ENCODE measurements at places on chromosomes 1 and 21.

DNA sequence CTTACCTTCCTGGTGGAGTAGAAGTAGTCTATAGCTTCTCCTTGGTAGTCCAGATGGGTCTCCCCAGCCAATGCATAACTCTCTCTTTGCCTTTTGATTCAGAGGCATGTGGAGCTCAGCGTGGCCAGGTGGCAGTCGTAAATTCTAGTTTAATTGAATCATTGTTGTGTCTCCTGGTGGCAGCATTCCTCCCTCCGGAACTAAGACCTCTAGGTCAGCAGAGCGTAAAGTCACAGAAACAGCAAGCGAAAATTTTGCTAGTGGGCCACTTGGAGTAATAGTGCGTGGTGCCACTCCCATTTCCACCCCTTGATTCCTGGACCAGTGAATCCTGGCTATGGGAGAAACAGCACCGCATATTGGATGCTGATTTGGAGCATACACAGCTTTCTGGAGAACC, 3.9 kb upstream of the TMPRSS2 start:
- peaks cover 5% of the 10 kb centered on the region for H3K36me3 ChIP-seq
- DNase-seq: peak; percentile 28
- no peak overlapping the region for H3K27ac ChIP-seq
- H3K4me1 ChIP-seq: peaks cover 15% of the 10 kb centered on the region
- H3K4me3 ChIP-seq: no peak overlapping the region

- H3K27ac ChIP-seq: no peak overlapping the region
- DNase-seq: no peak
Observed at GRCh38 chr1:232140419-232141166, 489.3 kb downstream of the SIPA1L2 start.

- H3K27me3 ChIP-seq: no peaks in the 10 kb centered on the region
- H3K27ac ChIP-seq: no peak overlapping the region
- H3K36me3 ChIP-seq: peaks cover 7% of the 10 kb centered on the region
Observed at GRCh38 chr1:224901087-224901810, 28.2 kb upstream of the DNAH14 start.

DNA sequence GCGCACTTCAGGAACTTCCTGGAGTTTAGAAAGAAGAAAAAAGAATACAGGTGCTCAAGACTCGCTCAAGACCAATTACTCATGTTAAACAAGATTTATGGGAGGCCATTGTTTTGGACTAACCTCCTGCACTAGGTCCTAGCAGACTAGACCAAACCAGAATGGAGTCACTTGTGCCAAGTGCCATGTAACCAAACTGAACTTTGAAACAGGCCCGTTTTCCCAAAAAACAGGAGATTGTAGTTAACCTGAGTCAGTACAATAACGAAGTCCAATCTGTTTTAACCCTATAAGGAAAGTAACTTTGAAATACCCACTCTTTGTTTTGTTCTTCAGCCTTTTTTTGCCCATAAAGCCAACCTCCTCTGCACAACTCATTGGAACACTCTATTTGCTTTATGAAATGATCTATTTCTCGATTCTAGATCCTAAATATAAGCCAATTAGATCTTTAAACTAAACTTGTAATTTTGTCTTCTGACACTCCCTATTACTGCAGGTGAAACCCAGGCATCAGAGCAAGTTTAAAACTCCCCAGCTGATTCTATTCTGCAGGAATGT, 695 bp upstream of the NTPCR start:
- H3K36me3 ChIP-seq: peaks cover 3% of the 10 kb centered on the region
- peaks cover 12% of the 10 kb centered on the region for H3K27me3 ChIP-seq
- DNase-seq: no peak
- H3K4me1 ChIP-seq: peaks cover 47% of the 10 kb centered on the region

DNA sequence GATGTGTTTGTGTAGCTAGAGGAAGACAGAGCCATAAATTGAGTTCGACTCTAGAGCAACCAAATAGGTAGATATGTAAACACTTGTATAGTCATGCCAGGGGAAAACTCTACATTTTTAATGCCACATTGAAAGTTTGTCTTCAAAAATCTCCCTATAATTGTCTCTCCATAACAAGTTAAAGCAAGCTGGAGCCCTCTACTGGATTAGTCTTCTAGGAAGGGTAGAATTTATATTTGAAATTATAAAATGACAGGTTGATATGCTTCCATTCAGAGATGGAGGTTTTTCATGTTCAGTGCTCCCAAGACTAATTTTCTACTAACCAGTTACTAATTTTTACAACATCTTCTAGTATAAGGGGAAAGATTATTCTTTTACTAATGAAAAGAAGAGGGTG, 13.1 kb upstream of the COL24A1 start:
- no peaks in the 10 kb centered on the region for H3K36me3 ChIP-seq
- H3K27me3 ChIP-seq: peaks cover 8% of the 10 kb centered on the region
- no peaks in the 10 kb centered on the region for H3K4me1 ChIP-seq
- H3K27ac ChIP-seq: no peak overlapping the region
- H3K4me3 ChIP-seq: no peak overlapping the region

DNA sequence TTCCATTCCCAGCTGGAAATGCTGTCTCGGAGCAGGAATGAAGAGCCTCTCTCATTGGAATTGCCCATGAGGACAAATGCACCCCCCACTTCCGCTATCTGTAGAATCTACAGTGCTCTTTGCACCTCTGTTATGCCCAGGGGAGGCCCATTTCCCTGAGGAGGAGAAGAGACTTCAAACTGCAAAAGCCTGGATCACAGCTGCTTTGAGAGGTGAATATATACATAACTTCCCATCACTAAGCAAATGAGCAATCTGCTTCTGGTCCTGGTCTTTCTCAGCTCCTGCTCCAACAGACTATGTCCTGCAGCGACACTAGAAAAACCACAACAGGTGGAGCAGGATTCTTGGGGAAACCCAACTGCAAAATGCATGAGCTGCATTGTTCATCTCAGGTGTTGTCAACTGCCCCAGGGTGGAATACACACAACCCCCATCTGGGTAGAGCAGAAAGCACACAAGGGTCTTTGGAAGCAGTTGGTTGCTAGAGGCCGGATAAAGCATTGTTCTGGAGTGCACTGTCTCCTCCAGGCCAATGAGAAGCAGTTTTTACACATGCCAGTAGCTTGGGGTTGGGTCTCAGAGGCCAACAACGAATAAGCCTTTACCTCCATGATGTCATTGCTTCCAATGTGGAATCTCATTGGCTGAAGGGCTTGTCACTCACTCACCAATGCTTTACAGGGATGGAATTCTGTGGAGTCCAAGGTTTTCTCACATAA, 67.7 kb upstream of the RAB4A start:
- H3K36me3 ChIP-seq: no peaks in the 10 kb centered on the region
- no peak overlapping the region for H3K4me3 ChIP-seq
- H3K27ac ChIP-seq: no peak overlapping the region
- peaks cover 69% of the 10 kb centered on the region for H3K4me1 ChIP-seq

DNA sequence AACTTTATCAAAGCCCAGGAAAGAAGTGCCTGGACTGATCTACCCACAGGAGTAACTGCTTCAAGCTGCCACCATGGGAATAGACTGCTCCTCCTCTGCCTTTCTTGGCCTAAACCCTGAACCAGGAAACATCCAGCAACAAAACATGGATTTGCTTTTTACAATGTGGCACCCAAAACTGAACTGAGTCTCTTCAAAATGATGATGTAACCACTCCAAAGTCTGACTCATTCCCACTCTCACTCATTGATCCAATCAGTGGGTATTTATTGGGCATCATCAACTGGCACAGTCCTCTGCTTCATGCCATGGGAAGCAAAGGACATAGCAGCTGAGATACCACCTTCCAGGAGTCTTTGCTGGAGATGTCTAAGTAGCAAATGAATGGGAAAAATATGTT, 23.5 kb downstream of the CYP4A22 start:
- no peaks in the 10 kb centered on the region for H3K27me3 ChIP-seq
- H3K36me3 ChIP-seq: no peaks in the 10 kb centered on the region
- no peaks in the 10 kb centered on the region for H3K4me1 ChIP-seq
- no peak overlapping the region for H3K27ac ChIP-seq
- no peak for DNase-seq
- H3K4me3 ChIP-seq: no peak overlapping the region

- H3K4me3 ChIP-seq: no peak overlapping the region
- H3K36me3 ChIP-seq: no peaks in the 10 kb centered on the region
- H3K4me1 ChIP-seq: peaks cover 17% of the 10 kb centered on the region
- no peak for DNase-seq
- no peak overlapping the region for H3K27ac ChIP-seq
- H3K27me3 ChIP-seq: peaks cover 9% of the 10 kb centered on the region
Observed at GRCh38 chr21:42198929-42199867, 19.7 kb upstream of the ABCG1 start.

GRCh38 chr1:244414543-244414942, 37.2 kb downstream of the ADSS2 start:
- H3K27me3 ChIP-seq: no peaks in the 10 kb centered on the region
- H3K4me1 ChIP-seq: no peaks in the 10 kb centered on the region
- peak overlapping the region; percentile 21 for H3K27ac ChIP-seq
- H3K36me3 ChIP-seq: peaks cover 80% of the 10 kb centered on the region

DNA sequence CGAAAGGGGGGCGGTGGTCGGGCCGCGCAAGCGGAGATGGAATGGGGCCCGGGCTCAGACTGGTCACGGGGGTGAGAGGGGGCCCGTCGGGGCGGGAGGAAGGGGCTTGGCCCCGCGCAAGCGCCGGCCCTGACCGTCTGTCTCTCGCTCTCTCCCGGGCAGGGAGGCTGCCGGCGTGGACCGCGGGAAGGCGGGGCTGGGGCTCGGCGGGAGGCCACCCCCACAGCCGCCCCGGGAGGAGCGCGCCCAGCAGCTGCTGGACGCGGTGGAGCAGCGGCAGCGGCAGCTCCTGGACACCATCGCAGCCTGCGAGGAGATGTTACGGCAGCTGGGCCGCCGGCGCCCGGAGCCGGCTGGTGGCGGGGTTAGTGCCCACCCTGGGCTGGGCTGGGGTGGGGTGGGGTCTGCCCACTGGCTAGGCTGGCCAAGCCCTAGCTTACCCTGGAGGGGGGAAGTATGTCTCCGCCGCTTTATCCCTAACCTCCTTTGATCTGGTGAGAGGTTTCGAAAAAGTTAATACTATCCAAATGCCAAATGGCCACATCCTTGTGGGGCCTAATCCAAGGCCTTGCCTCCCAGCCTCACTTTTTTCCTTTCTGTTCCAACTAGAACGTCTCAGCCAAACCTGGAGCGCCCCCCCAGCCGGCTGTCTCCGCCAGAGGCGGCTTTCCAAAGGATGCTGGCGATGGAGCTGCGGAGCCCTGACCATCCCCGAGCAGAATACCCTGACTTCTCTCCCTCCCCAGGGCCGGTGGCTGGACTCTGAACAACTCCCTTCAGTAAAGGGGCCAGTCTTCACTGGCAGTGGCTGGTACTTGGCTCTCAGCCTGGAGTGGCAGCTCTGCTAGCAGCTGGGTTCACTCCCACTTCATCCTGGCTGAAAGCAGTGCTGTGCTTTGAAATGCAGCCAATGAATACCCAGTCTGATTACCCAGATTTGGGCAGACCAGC, 636 bp upstream of the YRDC start:
- peaks cover 29% of the 10 kb centered on the region for H3K36me3 ChIP-seq
- peak overlapping the region; percentile 92 for H3K4me3 ChIP-seq
- no peaks in the 10 kb centered on the region for H3K27me3 ChIP-seq
- peak; percentile 85 for DNase-seq

GRCh38 chr21:45407629-45408247, 2.8 kb downstream of the COL18A1 start:
- H3K4me1 ChIP-seq: peaks cover 77% of the 10 kb centered on the region
- peak overlapping the region; percentile 60 for H3K4me3 ChIP-seq
- no peak for DNase-seq
- H3K27ac ChIP-seq: no peak overlapping the region

DNA sequence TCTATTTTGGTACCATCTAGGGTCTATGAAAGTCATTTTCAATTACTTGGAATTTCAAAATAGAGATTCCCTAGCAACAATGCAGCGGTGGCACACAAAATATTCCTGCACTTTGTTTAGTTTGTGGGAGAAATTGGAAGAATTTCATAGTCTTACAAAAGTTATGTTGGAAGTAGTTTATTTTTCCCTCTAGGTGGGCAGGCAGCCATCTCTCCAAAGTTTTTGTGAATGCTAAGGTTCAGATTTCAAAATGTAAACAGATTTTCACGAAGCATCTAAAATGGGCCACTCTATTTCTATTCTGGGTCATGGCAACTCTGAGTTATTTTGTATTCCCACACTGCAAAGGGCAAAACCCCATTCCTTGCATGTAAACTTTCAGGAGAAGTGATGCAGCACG, 8.0 kb downstream of the SMCP start:
- no peak overlapping the region for H3K27ac ChIP-seq
- no peaks in the 10 kb centered on the region for H3K36me3 ChIP-seq
- no peak overlapping the region for H3K4me3 ChIP-seq
- H3K4me1 ChIP-seq: no peaks in the 10 kb centered on the region
- peaks cover 4% of the 10 kb centered on the region for H3K27me3 ChIP-seq
- no peak for DNase-seq

DNA sequence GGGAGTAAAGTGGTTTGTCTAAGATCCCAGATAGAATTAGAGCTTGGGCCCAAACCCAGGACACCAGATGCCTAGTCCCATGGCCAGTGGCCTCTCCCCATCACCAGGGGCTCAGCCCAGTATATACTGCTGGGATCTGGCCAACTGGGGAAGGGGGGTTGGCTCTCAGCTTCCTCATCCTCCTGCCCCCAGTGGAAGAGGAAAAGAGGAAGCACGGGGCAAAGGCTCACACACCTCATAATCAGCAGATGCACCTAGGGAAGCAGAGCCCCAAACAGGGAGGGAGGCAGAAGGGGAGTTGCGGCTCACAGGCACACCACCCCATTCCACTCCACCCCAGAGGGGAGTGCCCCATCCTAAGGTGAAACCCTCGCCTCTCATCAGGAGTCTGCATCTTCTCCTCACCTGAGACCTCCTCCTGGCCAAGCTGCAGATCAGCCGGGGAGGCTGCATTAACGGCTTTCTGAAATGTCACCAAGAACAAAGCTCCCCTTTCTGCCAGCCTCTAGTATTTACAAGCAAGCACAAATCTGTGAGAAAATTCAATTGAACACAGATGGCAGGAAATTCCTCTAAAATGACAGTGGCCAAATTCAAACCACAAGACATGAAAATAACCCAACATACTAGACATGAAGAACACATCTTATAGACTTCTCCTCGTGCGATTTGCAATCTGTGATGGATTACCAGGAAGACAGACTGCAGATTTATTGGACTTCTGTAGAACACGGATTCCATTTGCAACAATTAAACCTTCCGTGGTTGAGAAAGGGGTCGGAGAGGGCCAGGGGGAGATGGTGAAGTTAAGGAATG, 82.8 kb downstream of the GLIS1 start:
- peaks cover 21% of the 10 kb centered on the region for H3K4me1 ChIP-seq
- no peak overlapping the region for H3K27ac ChIP-seq

- no peaks in the 10 kb centered on the region for H3K27me3 ChIP-seq
- no peak for DNase-seq
- H3K4me1 ChIP-seq: no peaks in the 10 kb centered on the region
- H3K27ac ChIP-seq: no peak overlapping the region
- no peaks in the 10 kb centered on the region for H3K36me3 ChIP-seq
Observed at GRCh38 chr1:176820391-176821031, 344.0 kb downstream of the ASTN1 start.

GRCh38 chr1:206897175-206897574, at the start of gene IL24:
Gene IL24, plus strand, starts transcription at chr1:206897443. Its CDS starts 390 bp downstream, at chr1:206897833.
- H3K4me1 ChIP-seq: peaks cover 58% of the 10 kb centered on the region
- H3K27ac ChIP-seq: no peak within 1 kb of the TSS

- H3K36me3 ChIP-seq: no peaks in the 10 kb centered on the region
- no peak overlapping the region for H3K27ac ChIP-seq
- no peak overlapping the region for H3K4me3 ChIP-seq
- DNase-seq: no peak
- no peaks in the 10 kb centered on the region for H3K4me1 ChIP-seq
- no peaks in the 10 kb centered on the region for H3K27me3 ChIP-seq
Observed at GRCh38 chr21:20151741-20152140, 846.5 kb upstream of the NCAM2 start.

GRCh38 chr1:88029899-88030298, 654.2 kb upstream of the PKN2 start:
- H3K36me3 ChIP-seq: no peaks in the 10 kb centered on the region
- peaks cover 4% of the 10 kb centered on the region for H3K27me3 ChIP-seq
- no peaks in the 10 kb centered on the region for H3K4me1 ChIP-seq
- no peak for DNase-seq
- H3K27ac ChIP-seq: no peak overlapping the region
- no peak overlapping the region for H3K4me3 ChIP-seq
